ENCODE measurements at places on chromosomes 16 and 17.

GRCh38 chr16:52439171-52439701 is 107.7 kb downstream of the TOX3 start:
- no peak for DNase-seq

DNA sequence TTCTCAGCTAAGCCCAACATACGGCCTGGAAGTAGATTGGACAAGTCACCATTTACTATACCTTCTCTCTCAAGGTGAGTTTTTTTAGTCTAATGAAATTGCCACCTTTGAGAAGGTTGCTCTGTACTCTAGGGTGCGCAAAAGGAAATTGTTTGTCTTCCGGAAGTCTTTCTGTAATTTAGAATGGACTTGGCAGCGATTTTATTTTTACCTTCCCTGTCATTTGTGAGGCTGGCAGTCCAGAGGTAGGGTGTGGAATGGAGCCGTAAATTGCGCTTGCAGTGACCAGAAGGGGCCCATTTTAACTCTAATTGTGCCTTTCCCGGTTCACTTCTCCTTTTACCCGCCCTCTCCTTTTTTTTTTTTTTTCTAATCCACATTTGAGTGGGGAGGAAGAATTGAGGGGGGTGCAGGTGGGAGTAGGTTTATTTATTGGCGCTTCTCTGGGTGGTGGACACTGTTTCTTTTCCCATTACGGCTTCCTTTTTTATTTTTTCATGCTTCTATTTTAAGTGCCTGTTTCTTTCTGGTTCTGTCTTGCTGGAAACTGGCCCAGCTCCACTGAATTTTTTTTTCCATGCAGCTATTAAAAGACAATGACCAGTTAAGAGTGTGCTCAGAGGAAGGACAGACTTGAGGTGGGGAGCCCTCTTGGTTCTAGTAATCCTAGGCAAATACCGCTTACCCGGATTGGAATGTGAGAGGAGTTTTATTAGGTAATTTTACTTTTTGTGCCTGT is 89.7 kb upstream of the CLEC18A start:
- no peak for DNase-seq

DNA sequence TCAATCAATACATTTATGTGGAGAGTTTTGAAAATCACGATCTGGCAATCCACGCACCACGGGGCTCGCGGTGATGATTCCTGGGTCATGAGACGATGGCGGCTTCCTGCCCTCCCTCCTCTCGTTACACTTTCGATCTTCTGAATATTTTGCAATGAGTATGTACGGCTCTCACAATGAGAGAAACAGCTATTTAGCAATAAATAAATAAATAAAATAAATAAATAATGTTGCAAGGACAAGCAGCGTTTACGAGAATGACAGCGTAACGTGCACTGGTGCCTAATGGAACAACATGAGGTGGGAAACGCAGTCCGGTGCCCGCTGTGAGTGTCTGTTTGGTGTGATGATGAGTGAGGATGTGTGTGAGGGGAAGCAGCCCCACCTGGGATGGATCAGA is 46.7 kb upstream of the JPH3 start:
- DNase-seq: no peak

DNA sequence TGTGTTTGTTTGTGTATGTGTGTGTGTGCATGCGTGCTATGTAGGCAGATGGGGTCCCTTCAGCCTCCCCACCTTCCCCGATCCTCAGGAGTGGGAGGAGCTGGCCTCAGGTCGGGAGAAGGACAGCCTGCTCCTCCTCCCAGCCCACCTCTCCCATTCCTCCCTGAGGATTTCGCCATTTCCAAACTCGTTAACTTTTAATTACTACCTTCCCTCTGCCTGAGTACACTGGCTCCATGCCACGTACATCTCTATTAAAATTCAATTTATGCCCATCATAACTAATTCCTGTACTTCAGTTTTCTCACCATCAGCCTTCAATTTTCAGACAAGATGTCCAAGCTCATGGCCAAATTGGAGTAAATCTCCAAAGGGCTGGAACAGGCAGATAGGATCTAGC is 148.6 kb downstream of the SDK2 start:
- DNase-seq: no peak

DNA sequence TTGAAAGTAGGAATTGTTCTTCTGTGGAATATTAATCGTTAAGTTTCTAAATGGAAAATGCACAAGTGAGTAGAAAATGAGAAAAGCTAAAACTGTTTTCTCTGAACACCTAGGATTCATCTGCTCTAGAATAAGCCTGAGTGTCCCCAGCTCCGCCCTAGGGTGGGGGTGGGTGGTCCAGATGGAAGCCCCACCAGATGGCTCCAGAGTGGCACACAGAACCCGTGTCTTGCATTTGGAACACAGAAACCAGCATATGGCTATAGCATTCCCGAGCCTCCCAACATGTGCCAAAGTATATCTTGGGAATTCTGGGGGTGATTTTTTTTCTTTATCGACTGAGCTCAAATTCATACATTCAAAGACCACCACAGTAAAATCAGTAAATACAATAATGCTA is 517.7 kb upstream of the PSMD7 start:
- no peak for DNase-seq

GRCh38 chr17:72439893-72440502 is 319.2 kb downstream of the SOX9 start:
- DNase-seq: no peak

GRCh38 chr16:69118468-69118867 is 13.0 kb downstream of the HAS3 start:
- no peak for DNase-seq

GRCh38 chr16:47731252-47731651 is 270.1 kb downstream of the PHKB start:
- DNase-seq: no peak

DNA sequence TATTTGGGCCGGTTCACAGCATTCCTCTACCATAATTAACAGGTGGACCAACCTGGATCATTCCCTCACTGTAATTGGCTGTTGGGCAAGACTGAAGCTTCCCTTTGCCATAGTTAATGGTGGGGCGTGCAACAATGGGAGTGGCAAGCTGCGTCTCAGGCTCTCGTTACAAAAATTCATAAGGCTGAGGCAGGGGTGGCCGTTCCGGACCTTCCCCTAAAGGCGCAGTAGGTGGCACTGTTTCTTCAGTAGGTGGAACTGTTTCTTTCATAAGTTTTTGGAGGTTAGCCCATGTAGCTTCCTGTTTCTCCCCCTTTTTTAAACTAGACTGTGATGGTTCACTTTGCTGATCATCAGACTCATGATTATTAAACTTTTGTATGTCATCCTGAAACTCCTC is 17.0 kb upstream of the TMC5 start:
- DNase-seq: no peak

DNA sequence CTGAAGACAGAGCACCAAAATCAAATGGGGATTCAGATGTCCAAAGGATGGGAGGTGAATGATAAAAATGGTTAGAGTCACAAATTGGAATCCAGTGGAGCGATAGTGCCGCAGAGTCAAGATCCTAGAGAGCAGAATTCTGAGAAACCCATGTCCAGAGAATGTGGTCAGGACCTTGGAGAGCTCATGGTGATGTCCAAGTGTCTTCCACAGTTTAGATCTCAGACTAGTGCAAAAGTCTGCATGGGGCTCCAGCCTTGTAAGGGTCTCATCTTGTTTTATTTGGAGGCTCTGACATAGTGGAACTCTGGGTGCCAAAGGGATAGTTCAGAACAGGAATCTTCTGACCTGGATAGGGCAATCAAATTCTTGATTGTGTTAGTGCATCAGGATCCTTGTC is 245.9 kb upstream of the HSBP1 start:
- DNase-seq: no peak

GRCh38 chr16:54506741-54507500 is 220.3 kb upstream of the IRX3 start:
- no peak for DNase-seq

DNA sequence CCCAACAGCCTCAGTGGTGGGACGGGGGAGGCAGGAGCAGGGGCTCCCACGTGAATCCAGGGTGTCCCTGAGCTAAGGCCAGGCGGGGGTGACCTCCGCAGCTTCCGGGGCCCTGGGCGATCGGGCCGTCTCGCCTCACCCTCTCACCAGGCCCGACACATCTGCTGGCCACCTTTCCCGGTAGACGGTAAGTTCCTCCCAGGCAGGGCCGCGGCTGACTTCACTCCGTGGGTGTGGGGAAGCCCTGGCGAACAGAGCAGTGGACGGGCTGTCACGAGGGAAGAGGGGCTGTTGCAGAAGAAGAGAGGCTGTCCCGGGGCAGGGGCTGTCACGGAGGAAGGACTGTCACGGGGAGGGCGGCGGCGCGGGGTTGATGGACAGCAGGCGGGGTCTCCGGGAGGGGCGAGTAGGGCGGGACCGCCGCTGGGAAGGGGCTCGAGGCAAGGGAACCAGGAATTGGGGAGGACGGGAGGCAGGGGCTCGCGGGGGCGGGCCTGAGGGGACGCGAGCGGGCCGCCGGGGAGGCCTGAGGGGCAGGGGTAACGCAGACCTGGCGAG is 498 bp downstream of the PKMYT1 start:
- no peak for DNase-seq

DNA sequence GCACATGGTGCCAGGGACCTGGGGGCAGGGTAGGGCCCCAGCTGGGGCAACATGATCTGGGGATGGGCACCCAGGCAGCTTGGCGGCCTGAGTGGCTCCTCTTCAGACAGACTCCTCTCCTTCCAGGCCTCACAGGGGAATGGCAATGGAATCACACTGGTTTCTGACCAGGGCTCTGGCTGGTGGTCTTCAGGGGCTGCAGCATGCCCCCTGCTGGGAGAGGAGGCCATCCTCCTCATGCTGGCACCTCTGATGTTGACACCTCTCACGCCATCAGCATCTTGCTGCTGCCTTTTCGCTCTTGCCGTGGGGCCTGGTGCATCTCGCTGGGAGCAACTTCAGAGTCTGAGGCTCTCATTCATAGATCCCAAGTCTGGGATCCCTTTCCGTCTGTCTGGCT is 11.2 kb upstream of the GFOD2 start:
- no peak for DNase-seq

- DNase-seq: no peak
Observed at GRCh38 chr17:63665527-63666214, 34.3 kb downstream of the LIMD2 start.

DNA sequence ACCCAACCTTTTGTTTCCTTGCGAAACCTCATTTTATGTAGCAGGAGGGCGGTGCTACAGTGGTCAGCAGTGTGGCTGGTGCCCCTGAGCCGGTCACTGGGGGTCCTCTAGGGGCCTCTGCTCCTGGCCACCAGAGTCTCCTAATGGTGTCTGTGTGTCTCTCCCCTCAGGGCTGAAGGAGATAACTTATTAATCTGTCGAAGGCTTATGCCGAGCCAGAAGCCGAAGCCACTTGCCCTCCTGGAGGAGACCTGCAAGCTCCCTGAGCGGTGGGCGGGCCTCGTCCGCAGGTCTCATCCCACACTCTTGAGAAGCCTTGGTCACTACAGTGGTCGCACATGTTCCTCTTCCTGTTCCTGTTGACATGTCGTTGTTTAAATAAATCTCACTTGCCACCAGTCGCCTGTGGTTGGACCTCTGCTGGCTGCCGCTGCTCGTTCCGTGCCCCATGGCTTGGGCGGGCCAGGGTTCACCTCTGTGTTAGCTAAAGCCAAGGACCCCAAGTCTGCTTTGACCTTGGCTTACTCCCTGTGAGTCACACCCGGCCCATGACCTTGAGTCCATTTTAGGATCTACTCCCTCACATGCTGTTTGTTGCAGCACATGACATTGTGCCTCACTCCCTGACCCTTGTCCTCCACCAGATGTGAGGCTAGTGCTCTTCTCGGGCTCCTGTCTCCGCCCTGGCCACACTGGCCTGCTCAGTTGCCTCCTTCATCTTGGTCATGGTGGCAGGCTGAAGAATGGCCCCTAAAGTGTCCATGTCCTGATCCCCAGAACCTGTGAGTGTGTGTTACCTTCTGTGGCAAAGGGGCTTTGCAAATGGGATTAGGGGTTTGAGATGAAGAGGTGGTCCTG is 38.7 kb upstream of the AQP8 start:
- DNase-seq: no peak

DNA sequence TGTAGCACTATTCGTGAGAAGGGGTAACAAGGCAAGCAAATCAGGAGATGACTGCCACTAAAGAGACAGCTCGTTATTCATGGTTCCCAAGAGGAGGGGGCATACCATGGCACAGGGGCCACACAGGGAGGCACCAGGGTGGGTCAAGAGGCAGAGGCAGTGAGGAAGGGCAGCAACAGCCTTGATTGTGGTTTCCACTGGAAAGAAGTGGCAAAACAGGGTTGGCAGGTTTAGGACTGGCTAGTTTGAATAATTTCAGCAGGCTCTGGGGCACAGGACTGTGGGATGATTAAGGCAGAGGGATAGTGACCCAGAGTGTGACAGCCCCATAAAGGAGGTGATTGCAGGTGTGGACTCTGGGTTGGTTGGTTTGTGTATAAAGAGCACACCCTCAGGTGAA is 188.9 kb downstream of the CBLN1 start:
- DNase-seq: no peak

GRCh38 chr16:660459-661183 is 7.3 kb upstream of the RHOT2 start:
- DNase-seq: peak; percentile 39

- DNase-seq: no peak
Observed at GRCh38 chr16:72068930-72069329, 5.9 kb downstream of the HPR start.

- DNase-seq: no peak
Observed at GRCh38 chr16:17305694-17306093, 165.1 kb downstream of the XYLT1 start.

- DNase-seq: no peak
Observed at GRCh38 chr17:61481421-61481820, 29.2 kb downstream of the TBX4 start.

GRCh38 chr16:83899272-83899897 is 470 bp downstream of the MLYCD start:
- no peak for DNase-seq

DNA sequence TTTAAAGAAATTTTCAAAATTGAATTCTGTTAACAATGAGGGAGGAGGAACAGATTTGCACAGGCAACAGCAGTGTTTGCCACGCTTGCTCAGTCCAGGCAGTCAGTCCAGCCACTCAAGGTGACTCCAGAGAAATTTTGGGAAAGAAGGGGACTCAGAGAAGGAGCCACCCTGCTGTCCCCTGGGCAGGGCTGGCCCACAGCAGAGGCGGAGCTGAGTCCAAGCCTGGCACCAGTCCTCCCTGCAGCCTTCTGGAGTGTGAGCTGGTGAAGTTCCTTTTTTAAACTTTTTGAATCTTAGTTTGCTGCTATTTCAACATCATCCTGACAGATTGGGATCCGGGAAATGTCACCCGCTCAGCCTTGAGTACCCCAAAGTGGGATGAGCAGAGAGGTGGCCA is 14.5 kb upstream of the SLC47A2 start:
- DNase-seq: no peak

GRCh38 chr17:76496464-76496863 is 4.8 kb downstream of the RHBDF2 start:
- no peak for DNase-seq

Data from kidney glomerular epithelial cell (primary cell).